Endodermal cell (in vitro differentiated cells): ENCODE measurements at places on chromosomes 3 and 15. TPM values are rescaled to one million over a fixed set of nuclear protein-coding genes. Genes with fewer than 3 reads are reported as not detected.

The DUOX1 gene
- 1.2 to 3.3 TPM (median 1.9 TPM) in 3 replicates for total RNA-seq

DNA sequence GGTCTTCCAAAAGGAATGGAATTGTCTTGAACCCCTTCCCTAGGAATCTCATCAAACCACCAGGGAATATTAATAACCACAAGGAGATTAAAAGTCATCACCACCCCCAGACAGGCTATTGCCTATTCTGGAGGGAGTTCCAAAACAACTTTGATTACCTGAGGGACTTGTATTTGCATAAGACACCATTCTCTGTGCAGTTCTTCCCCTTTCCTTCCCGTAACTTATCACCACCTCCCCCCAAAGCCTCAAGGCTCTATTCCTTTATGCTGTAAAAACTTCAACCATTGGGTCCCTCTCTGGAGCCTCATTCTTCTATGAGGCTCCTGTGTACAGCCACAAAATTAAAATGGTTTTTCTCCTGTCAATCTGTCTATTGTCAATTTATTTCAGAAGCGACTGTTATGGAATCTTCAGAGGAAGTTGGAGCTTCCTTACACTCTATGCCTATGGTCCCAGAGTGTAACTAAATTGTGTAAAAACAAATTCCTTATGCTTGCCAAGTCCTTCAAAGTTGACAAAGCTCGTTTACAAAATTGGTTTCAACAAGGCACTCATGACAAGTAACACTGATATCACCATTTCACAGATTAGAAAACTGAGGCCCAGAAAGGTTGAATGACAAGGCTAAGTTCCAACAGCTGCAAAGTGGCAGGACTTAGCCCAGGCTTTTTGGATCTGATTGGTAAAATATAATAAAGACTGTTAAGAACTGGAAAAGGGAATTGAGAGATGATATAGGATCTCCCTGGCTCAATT is 68.3 kb upstream of the HERC1 start:
- no peak for DNase-seq
- no peak overlapping the region for H3K4me3 ChIP-seq
- no peak overlapping the region for H3K27ac ChIP-seq
- H3K4me1 ChIP-seq: no peaks in the 10 kb centered on the region
- no peaks in the 10 kb centered on the region for H3K27me3 ChIP-seq
- no peaks in the 10 kb centered on the region for H3K36me3 ChIP-seq

GRCh38 chr3:74631351-74632140 is 17.1 kb upstream of the CNTN3 start:
- H3K27me3 ChIP-seq: no peaks in the 10 kb centered on the region
- no peak overlapping the region for H3K4me3 ChIP-seq
- H3K36me3 ChIP-seq: no peaks in the 10 kb centered on the region
- H3K27ac ChIP-seq: no peak overlapping the region

- H3K27me3 ChIP-seq: no peaks in the 10 kb centered on the region
- no peaks in the 10 kb centered on the region for H3K36me3 ChIP-seq
- no peak overlapping the region for H3K4me3 ChIP-seq
- H3K27ac ChIP-seq: no peak overlapping the region
- no peak for DNase-seq
- peaks cover 4% of the 10 kb centered on the region for H3K4me1 ChIP-seq
Measured at GRCh38 chr15:56758770-56759449, 25.6 kb upstream of the ZNF280D start.

DNA sequence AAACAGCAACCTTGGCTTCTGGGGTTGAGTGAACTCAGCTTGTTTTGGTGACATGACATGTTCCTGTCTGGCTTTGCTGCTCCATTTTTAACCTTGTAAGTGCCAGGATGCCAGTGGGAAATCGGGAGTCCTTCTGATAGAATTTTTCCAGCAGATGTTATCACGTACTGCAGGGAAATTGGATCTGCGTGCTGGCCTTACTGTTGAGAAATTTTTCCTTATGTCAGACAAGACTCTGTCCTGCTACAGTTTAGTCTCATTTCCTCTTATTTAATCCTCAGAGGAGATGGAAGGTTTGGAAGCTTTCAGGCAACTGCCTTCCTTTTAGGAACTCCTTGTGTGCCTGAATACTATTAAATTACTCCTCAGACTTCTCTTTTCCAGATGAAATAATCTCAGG is 80.6 kb downstream of the PGPEP1L start:
- DNase-seq: no peak
- H3K4me1 ChIP-seq: peaks cover 4% of the 10 kb centered on the region
- no peak overlapping the region for H3K27ac ChIP-seq
- no peak overlapping the region for H3K4me3 ChIP-seq
- no peaks in the 10 kb centered on the region for H3K27me3 ChIP-seq
